D721Med (cell line): ENCODE measurements at places on chromosomes 12 and 14.

DNA sequence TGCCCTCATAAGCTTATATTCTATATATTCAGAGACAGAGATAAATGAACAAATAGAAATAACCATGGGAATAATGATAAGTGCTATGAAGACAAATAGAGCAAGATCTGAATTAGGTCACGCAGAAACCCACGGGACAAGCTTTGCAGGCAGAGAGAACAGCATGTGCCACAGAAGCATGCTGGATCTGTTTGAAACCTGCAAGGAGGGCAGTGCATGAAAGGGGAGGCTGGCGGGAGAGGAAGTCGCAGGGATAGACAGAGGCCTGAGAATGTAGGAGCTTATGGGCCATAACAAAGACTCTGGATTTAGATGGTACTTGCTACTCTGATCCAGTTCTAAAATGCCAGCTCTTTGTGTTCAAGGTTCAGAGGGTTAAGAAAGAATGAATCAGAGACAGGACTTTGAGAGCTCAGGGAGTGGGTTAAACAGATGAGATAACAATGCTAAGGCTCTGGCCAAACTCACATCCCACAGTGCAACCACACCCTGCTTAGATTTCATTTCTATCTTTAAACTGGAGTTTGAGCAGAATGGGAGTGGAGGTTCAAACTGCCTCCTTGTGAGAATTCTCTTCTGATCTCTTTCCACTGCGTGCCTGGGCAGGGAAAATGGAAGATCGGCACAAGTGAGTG lies 49.2 kb upstream of the PPP1R12A start:
- no peak for DNase-seq

GRCh38 chr14:36449903-36450302 lies 70.1 kb downstream of the NKX2-1 start:
- no peak for DNase-seq

GRCh38 chr12:126966498-126966897 lies 1300.5 kb upstream of the TMEM132C start:
- no peak for DNase-seq

DNA sequence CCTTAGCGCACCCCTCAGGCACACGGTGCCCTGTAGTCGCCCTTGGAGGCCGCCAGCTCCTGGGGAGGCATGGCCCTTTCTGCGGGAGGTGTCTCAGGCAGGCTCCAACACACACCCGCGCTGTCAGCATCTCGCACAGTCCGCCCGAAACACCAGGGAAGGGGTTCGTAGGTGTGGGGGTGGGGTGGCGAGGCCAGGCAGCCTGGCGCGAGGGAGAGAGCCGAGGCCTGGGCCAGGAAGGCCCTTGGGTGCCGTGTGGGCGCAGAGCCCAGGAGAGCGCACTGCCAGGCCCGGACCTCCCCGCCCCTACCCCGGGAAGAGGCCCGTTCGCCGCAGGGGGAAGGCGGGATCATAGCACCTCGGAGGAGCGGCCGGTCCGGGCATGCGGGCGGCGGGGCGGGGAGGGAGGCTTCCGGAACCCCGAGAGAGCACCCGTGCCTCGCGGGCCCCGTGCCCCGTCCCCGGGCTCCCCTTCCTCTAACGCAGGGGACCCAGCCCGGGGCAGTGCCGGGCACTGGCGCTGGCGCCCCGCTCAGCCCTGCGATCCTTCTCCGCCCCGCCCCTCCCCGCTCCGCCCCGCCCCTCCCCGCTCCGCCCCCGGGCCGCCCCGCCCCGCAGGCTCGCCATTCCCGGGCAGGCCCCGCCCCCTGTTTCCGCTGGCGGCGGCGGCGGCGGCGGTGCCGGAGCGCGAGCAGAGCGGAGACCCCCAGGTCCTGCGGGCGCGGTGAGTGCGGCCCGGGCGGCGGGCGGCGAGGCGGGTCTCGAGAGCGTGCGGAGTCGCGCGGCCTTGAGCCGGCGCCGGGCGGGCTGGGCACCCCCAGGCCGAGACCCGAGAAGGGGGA lies at the start of gene TSPAN9:
Gene TSPAN9 (plus strand): TSS at position 650 of the 842 bp plus-strand sequence. CDS start 123,815 bp downstream, outside the sequence.
- peak; percentile 93 for DNase-seq

- no peak for DNase-seq
Measured at GRCh38 chr12:90543374-90543773, 411.6 kb downstream of the CCER1 start.

- no peak for DNase-seq
Measured at GRCh38 chr12:45828402-45828801, 98.9 kb downstream of the ARID2 start.

DNA sequence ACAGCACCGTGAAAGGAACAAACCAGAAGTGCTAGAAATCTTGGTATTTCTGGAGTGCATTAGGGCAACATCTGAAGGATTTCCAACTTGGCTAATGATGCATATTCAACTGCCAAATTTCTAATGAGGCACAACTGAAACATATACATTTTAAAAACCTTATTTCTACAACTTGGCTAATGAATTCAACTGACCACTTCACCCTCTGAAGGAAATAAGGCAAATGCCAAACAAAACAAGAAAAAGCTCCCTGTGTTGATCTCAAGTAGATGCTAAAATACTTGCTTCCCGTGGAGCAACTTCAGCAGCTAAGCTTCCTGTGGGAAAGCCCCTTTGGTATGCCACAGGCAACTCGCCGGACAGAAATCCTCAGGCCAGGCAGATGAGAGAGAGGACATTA lies 167.1 kb downstream of the TTC7B start:
- DNase-seq, result no peak

DNA sequence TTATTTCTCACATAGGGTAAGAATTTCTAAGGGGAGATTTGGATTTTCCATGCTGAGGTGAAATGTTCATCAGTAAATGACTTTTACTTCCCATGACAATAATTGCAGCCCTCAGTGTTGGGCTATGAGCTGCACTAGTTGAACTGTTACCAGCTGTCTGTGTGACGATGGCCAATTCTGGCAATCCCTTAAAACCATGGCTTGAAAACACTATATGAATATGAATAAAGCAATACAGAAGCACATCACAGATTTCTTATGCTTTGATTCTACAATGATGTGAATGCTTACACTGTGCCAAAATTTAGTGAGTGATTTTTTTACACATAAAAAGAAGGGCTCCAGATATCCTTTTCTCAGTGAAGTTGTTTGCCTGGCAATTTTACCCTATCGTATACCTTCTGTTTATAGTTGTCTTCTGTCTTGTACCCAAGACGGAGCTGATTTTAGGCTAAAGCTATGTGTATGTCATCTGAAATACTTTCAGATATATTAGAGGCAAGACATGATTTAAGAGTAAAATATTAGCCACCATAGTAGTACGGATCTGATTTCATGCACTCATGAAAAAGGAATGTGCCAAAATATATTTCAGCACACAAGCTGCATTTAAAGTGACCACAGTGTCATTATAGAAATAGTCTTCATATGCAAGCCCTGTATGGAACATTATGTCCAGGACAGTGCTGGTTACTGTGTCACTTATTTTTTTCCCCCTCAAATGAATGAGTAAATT lies 52.0 kb downstream of the SLC38A4 start:
- DNase-seq, result no peak

GRCh38 chr14:99908653-99909250 lies 115.5 kb downstream of the EML1 start:
- no peak for DNase-seq

DNA sequence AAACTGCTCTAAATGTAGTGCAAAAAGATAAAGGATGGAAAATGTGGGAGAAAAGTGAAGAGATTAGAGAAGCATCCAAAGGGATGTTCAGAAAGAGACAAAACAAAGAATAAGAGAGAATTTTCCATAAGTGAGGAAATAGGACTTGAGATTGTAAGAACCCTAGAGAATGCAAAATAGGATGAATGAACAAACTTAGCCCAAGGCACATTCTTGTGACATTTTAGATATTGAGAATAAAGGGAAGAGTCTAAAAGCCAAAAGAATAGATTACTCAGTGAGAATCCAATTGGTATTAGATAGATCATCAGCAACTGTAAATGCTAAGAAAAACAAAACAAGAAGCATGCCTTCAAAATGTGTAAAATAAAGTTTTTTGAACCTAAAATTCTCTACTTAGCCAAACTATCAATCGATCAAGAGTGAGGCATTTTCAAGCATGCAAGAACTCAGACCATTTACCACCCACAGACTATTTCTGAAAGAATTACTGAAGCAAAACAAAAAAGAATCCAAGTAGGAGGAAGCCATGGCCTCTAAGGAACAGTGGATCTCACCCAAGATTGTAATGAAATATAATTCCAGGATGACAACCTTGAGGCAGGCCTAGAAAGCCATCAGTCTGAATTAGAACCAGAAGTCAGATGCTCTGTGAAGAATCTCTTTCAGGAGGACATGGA lies 33.5 kb downstream of the DYRK2 start:
- no peak for DNase-seq

DNA sequence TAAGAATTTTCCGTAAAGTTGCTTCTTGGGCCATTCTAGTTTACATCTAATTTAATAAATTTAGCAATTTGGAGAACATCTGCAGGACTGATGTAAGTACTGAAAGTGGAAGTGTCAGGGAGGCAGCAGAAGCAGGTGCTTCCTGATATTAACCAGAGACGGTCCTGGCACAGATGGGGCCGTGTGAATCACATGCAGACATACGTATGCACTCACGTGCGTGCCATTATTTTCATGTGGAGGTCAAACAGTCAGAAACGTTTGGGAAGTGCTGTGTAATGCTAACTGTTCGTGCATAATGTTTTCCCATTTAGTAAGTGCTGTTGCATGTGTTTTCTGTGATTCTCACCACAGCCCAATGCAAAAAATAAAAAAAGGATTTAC lies 87.8 kb upstream of the DYNC1H1 start:
- no peak for DNase-seq
